ENCODE measurements at places on chromosomes 5 and 9. TPM values are rescaled to one million over a fixed set of nuclear protein-coding genes. Genes with fewer than 3 reads are reported as not detected.

Gene FOXI1
- total RNA-seq: not detected

Gene WNT8A
- total RNA-seq: not detected

GRCh38 chr9:95022657-95023056, 294.9 kb downstream of the FANCC start:
- no peak overlapping the region for H3K4me3 ChIP-seq
- H3K36me3 ChIP-seq: no peaks in the 10 kb centered on the region
- no peaks in the 10 kb centered on the region for H3K27me3 ChIP-seq
- DNase-seq: no peak

DNA sequence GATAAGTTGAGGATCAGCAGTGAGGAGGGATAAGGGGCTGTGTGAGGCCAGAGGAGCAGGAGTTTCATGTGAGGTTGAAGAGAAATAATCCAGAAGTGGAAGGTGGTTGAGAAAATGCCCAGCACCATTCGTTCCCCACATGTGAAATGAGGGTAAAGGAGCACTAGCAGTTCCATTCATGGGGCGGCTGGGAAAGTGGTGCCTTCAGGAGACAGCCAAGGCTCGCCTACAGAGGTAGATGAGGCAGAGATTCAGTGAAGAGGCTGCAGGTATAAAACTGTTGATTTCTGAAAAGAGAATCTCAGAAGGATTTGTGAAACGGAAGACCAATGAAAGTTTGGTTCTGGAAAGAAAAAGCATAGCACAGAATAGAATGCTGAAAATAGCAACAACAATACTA, 272.6 kb downstream of the MSX2 start:
- no peak overlapping the region for H3K27ac ChIP-seq
- no peaks in the 10 kb centered on the region for H3K27me3 ChIP-seq
- DNase-seq: no peak
- peaks cover 2% of the 10 kb centered on the region for H3K36me3 ChIP-seq

GRCh38 chr5:160352308-160352707, 18.1 kb downstream of the C1QTNF2 start:
- H3K4me1 ChIP-seq: no peaks in the 10 kb centered on the region
- H3K27ac ChIP-seq: no peak overlapping the region
- no peaks in the 10 kb centered on the region for H3K27me3 ChIP-seq
- no peak overlapping the region for H3K4me3 ChIP-seq
- no peaks in the 10 kb centered on the region for H3K36me3 ChIP-seq

Gene SV2C
- 0.20 TPM for total RNA-seq

GRCh38 chr5:176817841-176818377, 7.5 kb downstream of the UNC5A start:
- H3K4me1 ChIP-seq: peaks cover 16% of the 10 kb centered on the region
- H3K36me3 ChIP-seq: no peaks in the 10 kb centered on the region
- H3K27ac ChIP-seq: no peak overlapping the region
- no peak for DNase-seq

GRCh38 chr9:96383165-96383942, at the start of gene SLC35D2:
Gene SLC35D2 (minus strand): TSS chr9:96383711. CDS start chr9:96383634, 77 bp downstream.
- peak within 1 kb of the TSS; percentile 78 for H3K4me3 ChIP-seq
- peaks cover 28% of the 10 kb centered on the region for H3K4me1 ChIP-seq
- H3K27ac ChIP-seq: peak within 1 kb of the TSS; percentile 81
- peak; percentile 44 for DNase-seq

DNA sequence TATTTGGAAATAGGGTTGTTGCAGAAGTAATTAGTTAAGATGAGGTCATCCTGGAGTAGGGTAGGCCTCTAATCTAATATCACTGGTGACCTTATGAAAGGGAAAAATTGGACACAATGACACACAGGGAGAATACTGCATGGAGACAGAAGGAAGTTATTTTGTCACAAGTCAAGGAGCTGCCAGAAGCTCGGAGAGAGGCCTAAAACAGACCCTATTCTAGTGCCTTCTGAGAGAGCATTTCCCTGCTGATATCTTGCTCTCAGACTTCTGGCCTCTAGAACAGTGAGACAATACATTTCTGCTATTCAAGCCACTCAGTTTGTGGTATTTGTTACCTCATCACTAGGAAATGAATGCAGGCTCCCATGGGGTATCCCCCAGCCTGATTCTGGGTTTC, 332.9 kb downstream of the CSNK1G3 start:
- H3K4me3 ChIP-seq: no peak overlapping the region
- no peaks in the 10 kb centered on the region for H3K36me3 ChIP-seq
- DNase-seq: no peak
- no peak overlapping the region for H3K27ac ChIP-seq

Gene TAF11L10
- not detected for total RNA-seq

GRCh38 chr9:110947491-110948044, 90.7 kb downstream of the LPAR1 start:
- no peak overlapping the region for H3K27ac ChIP-seq
- no peaks in the 10 kb centered on the region for H3K4me1 ChIP-seq
- no peak for DNase-seq

DNA sequence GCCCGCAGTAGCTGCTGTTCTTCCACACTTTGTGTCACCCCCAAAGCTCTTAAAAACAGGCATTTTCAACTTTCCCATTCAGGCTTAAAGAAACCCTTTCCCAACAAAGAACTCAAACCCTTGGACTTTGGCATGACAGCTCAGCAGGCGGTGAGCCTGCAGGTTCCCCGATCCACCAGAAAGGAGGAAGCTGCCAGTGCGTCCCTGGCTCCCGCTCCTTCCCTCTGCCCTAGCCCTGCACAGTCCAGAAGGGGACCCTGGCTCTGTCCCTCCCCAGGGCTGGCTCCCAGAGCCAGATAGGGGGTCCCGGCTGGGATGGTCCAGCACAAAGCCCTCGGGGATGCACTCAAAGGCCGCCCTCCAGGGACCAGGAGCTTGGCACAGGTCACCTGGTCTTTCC, 9.6 kb downstream of the SLC9A3 start:
- H3K4me3 ChIP-seq: no peak overlapping the region
- H3K4me1 ChIP-seq: no peaks in the 10 kb centered on the region
- H3K27ac ChIP-seq: no peak overlapping the region
- peaks cover 5% of the 10 kb centered on the region for H3K27me3 ChIP-seq

DNA sequence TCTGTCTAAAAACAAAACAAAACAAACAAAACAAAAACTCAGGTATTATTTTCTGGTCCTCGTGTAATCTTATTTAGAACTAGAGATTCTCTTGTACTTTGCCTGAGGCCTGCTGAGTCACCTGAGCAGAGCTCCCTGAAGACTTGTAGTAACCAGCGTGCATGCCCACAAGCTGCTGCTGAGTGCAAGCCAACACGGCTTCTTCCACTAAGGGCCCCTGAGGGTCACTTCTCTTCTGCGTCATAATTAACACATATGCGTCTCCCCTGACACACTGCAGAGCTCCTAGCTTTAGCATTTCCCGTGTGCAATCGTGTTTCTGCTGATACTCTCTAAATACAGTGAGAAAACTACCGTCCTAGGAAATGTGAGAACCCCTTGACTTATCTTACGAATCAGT, 10.9 kb upstream of the NDFIP1 start:
- no peaks in the 10 kb centered on the region for H3K27me3 ChIP-seq
- DNase-seq: no peak
- peaks cover 23% of the 10 kb centered on the region for H3K4me1 ChIP-seq
- no peak overlapping the region for H3K27ac ChIP-seq
- no peak overlapping the region for H3K4me3 ChIP-seq

GRCh38 chr5:125278711-125279110, 532.3 kb upstream of the ZNF608 start:
- no peak for DNase-seq
- no peak overlapping the region for H3K27ac ChIP-seq
- no peaks in the 10 kb centered on the region for H3K27me3 ChIP-seq
- H3K4me1 ChIP-seq: no peaks in the 10 kb centered on the region

- DNase-seq: no peak
- H3K36me3 ChIP-seq: peaks cover 64% of the 10 kb centered on the region
- H3K4me3 ChIP-seq: no peak overlapping the region
Measured at GRCh38 chr9:33329979-33330378, 39.7 kb downstream of the NFX1 start.

GRCh38 chr9:13446938-13447842, 167.7 kb upstream of the MPDZ start:
- H3K36me3 ChIP-seq: no peaks in the 10 kb centered on the region
- H3K27me3 ChIP-seq: no peaks in the 10 kb centered on the region
- no peak overlapping the region for H3K4me3 ChIP-seq
- H3K27ac ChIP-seq: no peak overlapping the region
- no peaks in the 10 kb centered on the region for H3K4me1 ChIP-seq
- no peak for DNase-seq

Gene GRIN3A
- not detected for total RNA-seq

DNA sequence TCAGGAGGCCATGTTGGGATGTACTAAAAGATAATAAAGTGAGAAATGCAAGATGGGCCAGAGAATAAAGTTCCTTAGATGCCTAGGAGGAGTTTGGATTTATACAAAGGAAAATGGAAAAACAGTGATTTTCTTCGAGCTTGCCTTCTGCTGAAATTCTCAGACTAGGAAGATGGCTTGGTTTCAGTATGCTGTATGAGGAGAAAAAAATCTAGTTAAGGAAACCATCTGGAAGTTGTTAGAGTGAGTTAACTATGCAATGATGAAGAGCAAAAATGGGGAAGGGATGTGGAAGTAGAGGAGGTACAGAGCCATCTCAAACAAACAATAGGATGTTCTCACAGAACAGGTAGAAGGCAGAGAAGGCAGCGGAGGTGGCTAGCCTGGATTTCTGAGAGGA, 162.9 kb upstream of the FTMT start:
- H3K36me3 ChIP-seq: no peaks in the 10 kb centered on the region
- no peak for DNase-seq

DNA sequence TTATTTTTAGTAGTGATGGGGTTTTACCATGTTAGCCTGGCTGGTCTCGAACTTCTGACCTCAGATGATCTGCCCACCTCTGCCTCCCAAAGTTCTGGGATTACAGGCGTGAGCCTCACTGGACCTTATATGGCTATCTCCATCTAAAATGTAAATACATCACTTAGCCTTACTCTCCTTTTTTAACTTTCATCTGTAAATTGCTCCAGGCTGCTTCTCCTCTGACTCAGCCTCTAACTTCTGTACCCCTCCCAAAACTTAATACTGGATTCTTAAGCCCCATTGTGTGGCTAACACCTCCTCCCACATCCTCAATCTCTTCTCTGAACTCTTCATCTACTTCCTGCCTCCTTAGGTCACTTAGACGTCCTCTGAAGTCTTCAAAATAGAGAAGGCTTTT, 4.0 kb downstream of the SNX30 start:
- H3K27me3 ChIP-seq: peaks cover 30% of the 10 kb centered on the region
- DNase-seq: peak; percentile 83
- H3K36me3 ChIP-seq: peaks cover 16% of the 10 kb centered on the region

DNA sequence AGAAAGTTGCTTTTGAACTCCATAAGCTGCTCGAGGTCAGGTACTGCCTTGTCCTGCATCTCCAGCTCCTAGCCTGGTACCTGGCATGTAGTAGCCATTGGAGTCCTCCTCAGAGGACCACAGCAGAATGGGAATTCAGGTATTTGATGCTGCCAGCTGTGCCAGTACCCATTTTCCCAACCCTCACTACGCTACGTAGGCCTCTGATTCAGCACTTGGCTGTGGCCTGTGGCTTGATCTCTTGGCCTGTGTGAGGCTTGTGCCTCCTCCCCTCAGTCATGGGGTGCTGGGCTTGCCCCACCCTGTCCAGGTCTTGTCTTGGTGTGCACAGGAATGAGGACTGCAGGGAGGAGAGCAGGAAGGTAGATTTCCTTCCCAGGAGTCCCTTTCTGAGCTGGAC, 11.8 kb downstream of the OTULIN start:
- H3K4me3 ChIP-seq: peak overlapping the region; percentile 63
- peak; percentile 82 for DNase-seq
- H3K27me3 ChIP-seq: no peaks in the 10 kb centered on the region
- H3K27ac ChIP-seq: peak overlapping the region; percentile 87
- H3K4me1 ChIP-seq: peaks cover 75% of the 10 kb centered on the region

GRCh38 chr9:81772144-81772543, 82.8 kb upstream of the TLE1 start:
- no peak overlapping the region for H3K27ac ChIP-seq
- no peak overlapping the region for H3K4me3 ChIP-seq
- no peak for DNase-seq
- H3K36me3 ChIP-seq: no peaks in the 10 kb centered on the region
- no peaks in the 10 kb centered on the region for H3K4me1 ChIP-seq
- no peaks in the 10 kb centered on the region for H3K27me3 ChIP-seq

Gene ERBIN
- total RNA-seq: 40.8 TPM

DNA sequence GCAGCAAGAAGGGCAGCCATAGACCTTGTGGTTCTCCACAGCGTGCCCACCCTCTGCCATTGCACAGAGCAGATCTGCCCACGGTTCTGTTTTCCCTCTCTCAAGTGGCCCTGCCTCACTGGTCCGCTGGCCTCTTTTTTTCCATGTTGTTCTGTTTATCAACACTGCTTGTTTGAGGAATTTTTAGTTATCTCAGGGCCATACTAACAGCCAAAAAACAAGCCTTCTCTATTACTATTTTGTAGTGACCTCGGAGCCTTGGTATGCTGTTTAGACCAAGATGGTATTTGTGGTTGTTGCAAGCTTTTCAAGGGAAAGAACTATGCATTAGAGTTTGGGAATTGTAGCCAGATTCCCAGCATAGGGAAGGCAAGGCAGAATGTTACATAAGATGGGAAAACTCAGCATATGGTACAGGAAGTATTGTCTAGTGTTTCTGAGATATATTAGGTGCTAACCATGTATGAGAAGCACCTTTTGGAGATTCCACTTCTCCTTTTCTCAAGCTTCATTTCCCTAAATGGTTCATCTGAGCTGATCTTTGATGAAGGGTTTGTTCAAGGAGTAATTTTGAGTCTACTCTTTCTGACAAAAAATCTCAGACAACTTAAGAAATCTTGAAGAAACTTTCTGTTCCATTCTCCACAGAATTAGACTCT, 54.3 kb downstream of the NUP214 start:
- peaks cover 14% of the 10 kb centered on the region for H3K4me1 ChIP-seq
- H3K27me3 ChIP-seq: no peaks in the 10 kb centered on the region
- H3K4me3 ChIP-seq: no peak overlapping the region
- no peak for DNase-seq

Gene ADAMTS6
- 2.8 TPM for total RNA-seq

- peaks cover 4% of the 10 kb centered on the region for H3K4me1 ChIP-seq
- no peak overlapping the region for H3K4me3 ChIP-seq
- no peaks in the 10 kb centered on the region for H3K36me3 ChIP-seq
- no peak overlapping the region for H3K27ac ChIP-seq
- DNase-seq: no peak
- no peaks in the 10 kb centered on the region for H3K27me3 ChIP-seq
Measured at GRCh38 chr5:135319928-135320606, 79.0 kb downstream of the MACROH2A1 start.

- no peak for DNase-seq
- no peak overlapping the region for H3K4me3 ChIP-seq
- H3K27ac ChIP-seq: no peak overlapping the region
- peaks cover 5% of the 10 kb centered on the region for H3K36me3 ChIP-seq
- peaks cover 28% of the 10 kb centered on the region for H3K4me1 ChIP-seq
Measured at GRCh38 chr9:100428871-100429654, 2.1 kb downstream of the MSANTD3 start.

Gene RMND5B
- 5.6 TPM for total RNA-seq

Data from activated CD8-positive, alpha-beta memory T cell treated with anti-CD3 and anti-CD28 coated beads, Interleukin-2, amount 10 ng/mL, durations not matched to agents 7 days and 5 days (primary cell).